Activated T-cell treated with anti-CD3 and anti-CD28 coated beads, Interleukin-2, amount 50 U/mL, for 72 hours (primary cell): ENCODE measurements at places on chromosomes 7 and 10.

GRCh38 chr10:104766341-104766740 lies 125.3 kb downstream of the SORCS3 start:
- no peak for DNase-seq

DNA sequence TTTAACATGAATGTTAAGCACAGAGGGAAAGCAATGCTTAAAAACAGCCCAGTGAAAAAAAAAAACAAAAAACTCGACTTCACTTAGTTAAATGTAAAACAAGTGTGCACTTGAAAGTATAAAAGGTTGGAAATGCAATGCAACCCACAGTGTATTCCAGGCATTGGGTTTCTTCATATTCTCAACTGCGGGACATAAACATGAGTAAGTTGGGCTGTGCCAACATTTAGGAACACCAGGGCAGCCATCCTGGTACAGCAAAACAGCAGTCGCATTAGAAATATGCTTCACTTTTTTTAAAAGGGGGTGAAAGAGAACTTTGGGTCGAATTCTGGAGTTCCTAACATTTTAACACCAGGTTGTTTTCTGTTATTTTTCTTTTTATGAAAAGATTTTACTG lies 937 bp downstream of the STEAP1 start:
- no peak for DNase-seq

GRCh38 chr7:135690566-135690965 lies 28.3 kb downstream of the STMP1 start:
- no peak for DNase-seq

DNA sequence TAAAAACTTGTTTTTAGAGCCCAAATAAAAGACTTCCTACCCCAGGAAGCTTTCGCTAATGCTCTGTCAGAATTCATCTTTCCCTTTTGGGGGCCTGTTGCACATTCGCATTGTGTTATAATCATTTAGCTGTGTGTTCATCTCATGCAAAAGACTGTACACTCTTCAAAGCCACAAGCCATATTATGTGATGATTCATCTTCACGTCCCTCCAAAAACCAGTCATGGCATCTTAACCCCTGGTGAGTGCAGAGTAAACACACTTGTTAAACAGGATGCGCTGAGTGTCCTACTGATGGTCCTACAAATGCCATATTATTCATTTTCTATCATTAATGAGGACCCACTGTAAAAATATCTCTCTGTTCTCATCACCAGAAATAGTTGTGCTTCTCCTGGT lies 235.4 kb downstream of the KIAA1217 start:
- DNase-seq: no peak

GRCh38 chr10:6108631-6109443 lies 20.0 kb downstream of the RBM17 start:
- DNase-seq: peak; percentile 46

- DNase-seq: no peak
Measured at GRCh38 chr10:132164761-132165278, 21.9 kb upstream of the DPYSL4 start.

DNA sequence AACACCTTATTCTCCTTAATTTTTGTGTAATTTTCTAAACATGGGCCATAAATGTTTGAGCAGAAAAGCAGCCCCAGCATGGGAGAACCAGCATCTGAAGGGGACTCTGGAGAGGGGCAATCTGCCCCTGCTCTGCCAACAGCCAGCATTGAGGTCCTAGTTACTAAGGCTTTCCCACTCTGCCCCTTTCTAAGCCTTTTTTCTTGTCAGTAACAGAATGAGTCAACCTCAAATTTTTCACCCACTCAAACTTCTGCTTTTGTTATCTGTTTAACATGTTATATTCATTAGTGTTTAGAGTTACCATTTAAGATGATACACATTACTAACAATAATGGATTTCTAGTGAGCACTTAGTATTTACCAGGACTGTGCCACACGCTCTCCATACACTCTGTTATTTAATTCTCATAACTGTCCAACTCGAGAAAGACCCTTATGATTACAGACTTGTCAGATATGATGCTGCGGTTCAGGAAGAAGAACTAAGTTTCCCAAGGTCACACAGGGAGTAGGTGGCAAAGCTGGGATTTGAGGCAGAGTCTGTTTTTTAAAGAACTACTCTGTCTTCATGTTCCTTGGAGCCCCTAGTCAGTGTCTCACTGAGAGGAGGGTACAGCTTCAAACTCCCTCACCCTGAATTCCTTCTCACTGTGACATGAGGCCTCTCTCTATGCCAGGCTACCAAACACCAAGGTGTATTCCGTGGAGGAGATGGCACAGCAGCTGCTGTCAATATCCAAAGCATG lies 19.9 kb upstream of the GPAM start:
- DNase-seq: no peak

GRCh38 chr7:116699722-116700120 lies 27.7 kb downstream of the MET start:
- DNase-seq: no peak

DNA sequence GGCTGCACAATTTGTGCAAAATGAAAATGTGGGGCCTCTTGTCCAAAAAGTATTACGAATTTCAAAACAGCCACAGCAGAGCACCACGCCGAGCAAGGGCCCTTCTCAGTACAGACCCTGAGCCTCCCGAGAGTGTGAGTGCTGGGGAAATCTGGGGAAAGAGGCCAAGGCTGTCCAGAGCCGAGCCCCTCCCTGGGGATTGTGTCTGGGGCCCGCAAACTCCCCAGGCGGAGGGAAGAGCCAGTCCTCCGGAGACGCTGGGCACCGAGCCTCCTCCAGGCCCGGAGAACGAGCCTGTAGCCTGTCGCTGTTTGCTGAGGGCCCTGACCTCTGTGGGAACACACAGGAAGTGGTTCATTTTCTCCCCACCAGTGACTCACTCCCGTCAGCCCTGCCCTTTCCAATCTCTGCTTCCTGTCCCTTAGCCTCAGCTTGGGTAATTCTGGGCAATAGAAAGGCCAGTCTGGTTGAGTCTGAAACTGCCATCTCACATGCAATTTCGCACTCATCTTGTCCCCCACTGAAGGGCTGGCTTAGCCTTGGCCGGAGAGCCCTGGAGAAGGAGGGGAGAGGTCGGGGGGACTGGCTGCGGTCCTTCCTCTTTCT lies 19.5 kb upstream of the GNA12 start:
- peak; percentile 86 for DNase-seq

- no peak for DNase-seq
Measured at GRCh38 chr7:98990356-98990755, 112.0 kb downstream of the TRRAP start.

DNA sequence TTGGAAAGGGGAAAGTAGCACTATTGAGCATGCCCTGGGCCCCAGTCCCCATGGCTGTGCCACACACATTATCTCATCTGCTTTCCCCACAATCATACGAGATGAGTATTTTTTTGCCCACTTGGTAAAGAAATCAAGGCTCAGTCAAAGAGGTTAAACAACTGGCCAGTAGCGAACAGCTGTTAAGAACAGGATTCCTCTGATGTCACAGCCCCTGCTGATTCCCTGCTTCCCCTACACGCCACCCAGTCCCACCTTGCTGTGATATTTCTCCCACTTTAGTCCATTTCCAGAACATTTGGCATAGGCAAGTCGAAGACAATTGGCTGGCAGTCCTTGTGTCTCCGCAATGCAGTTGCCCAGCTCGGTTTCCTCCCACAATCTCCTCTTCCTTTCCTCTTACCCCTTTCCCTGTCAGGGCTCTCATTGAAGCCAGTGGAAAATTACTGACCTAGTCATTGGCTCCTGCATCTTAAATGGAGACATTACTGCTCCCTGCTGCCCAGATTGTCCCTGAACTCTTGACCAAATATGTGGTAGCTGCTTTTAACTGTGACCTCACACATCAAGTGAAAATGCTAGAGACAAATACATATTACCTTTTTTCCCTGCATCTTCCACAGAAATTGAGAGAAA lies 56.5 kb upstream of the EEPD1 start:
- DNase-seq: no peak

- DNase-seq: no peak
Measured at GRCh38 chr7:41188163-41189130, 514.4 kb downstream of the INHBA start.

DNA sequence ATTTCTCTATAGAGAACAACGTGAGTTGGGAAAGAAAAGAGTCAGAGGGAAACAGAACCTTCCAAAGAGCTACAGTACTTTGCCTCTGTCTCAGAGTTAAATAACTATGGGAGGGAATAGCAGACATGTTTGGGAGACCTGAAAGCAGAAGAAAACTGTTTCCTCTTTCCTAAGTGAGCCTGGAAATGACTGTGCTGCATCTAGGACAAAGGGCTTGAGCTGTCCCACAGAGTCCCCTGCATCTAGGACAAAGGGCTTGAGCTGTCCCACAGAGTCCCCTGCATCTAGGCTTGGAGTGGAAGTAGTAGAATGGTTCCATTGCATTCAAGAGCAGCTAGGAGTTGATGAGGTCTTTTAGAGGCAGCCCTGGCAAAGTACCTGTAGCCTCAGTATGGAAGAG lies 149.7 kb downstream of the DKK1 start:
- DNase-seq: no peak

DNA sequence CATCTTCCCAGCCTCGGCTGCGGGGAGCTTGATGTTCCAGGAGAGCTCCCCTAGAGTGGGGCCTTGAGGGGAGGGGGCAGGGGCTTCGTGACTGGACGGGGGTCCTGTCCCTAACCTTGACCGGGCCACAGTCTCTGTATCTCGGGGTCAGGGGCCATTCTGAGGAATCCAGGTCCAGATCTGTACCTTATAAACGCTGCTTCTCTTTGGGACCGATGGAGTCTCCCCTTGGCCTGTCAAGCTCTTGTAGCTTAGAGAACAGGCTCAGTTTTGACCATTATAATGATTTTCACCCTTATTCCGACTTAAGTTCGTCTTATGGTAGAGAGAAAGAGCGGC lies 831 bp downstream of the ZKSCAN5 start:
- no peak for DNase-seq

DNA sequence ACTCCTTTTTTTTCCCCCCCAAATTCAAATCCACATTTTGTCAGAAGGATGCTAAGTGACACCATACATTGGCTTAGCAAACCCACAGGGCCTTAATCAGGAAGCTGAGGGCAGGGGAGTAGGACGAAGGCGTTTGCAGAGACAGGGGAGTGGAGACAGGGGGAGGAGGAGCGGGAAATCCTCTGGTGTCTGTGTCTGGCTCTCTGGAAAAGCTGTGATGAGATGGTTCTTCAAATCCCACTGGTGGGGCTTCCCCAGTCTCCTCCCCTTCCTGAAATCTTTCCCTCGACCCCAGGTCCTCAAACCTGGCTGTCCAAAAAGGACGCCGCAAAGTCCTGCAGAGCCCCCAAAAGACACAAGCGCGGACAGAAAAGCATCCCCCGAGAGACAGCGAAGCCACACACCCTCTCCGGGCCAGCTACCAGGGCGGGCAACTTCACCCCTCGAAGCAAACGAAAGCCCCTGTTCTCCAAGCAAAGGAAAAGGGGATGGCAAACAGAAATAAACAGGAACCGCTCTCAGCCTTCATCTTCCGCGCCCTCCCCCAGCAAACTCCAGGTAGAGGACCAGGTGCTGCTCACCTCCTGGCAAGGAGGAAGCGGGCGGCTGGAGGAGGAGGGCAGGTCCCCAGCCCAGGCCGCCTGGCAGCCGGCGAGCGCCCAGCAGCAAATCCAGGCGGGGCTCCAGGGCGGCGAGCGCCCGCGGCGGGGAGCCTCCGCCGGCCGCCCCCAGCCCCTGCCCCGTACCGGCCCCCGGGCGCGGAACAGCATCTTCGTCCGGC lies 520 bp downstream of the ELAPOR2 start:
- DNase-seq: peak; percentile 8

DNA sequence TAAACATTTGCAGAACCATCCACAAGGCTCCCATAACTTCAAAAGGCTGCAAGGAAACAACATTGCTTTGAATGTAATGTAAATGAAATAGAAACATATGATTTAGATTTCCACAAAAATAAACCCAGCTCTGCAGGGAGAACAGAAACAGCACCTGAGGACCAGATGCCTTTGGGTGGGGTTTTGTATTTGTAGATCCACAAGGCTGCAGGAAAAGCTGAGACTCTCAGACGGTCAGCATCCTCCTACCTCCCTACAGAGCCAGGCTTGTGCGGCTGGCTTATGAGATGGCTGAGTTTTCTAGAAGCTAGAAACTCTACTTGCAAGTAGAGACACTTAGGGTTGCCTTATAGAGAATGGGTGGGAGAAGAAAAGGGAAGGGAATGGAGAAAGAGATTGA lies 49.8 kb downstream of the FAM107B start:
- DNase-seq: no peak

DNA sequence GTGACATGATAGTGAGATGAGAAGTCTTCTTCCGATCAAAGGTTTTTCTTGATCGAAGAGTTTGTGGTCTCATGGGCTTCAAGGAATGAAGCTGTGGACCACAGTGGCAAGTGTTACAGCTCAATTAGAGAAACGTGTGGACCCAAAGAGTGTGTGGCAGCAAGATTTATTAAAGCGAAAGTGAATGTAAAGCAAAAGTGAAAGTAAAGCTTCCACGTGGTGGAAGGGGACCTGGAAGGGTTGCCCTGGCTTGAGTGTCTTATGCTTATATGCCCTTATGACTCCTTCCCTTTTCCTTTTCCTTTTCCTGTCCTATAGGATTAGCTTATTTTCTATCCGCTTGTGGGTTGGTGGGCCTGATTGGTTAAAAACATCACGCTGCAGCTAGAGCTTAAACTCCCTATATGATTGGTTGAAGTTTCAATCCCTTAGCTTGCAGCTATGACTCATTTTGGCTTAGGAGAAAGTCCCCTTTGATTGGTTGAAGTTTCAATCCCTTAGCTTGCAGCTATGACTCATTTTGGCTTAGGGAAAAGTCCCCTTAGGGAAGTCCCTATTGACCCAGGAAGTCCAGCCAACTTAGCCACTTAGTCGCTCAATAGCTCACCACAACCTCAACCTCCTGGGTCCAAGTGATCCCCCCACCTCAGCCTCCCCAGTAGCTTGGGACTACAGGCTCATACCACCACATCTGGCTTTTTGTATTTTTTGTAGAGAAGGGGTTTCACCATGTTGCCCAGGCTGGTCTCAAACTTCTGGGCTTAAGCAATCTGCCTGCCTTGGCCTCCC lies 34.7 kb downstream of the MRPS24 start:
- peak; percentile 25 for DNase-seq

DNA sequence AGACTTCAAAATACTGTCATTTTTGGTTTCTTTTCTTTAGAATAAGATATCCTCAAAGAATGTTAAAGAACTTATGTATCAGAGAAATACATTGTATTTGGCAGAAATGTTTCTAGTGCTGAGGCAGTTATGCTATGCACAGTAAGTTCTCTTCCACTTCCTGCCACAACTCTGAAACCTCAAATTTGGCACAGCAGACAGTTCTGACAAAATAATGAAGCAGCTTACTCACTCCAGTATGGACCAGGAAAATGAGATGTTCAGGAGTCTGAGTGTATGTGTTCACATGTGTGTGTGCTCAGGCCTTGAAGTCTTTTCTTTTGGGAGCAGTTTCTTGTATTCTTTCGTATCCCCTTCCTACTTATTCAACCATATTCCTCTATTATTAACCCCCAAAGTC lies 197.0 kb upstream of the AGK start:
- DNase-seq: no peak

DNA sequence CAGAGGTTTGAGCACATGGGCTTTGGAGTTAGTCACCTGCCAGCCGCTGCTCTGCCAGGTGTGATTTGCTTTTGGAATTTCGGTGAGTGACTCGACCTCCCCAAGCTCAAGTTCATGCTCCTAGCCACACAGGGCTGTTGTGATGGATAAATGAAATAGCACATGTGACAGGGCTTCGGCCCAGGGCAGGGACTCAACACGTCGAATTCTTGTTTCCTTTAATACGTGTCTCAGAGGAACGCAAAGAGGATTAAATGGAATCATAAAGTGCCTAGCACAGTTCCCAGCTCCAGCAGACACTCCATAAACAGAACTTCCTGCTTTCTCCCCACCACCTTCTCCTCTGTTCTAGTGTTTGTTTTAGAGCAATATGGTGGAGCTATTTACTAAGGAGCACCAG lies 88.3 kb upstream of the CHST15 start:
- DNase-seq: no peak

GRCh38 chr10:94013331-94013760 lies 19.6 kb downstream of the PLCE1 start:
- DNase-seq: no peak
